Parietal lobe (tissue), 2 donors: ENCODE measurements at places on chromosomes 2 and 18. TPM values are rescaled to one million over a fixed set of nuclear protein-coding genes. Genes with fewer than 3 reads are reported as not detected.

The GKN1 gene
- total RNA-seq = not detected

The RESP18 gene
- total RNA-seq = not detected

The SP9 gene
- total RNA-seq = 20.0 TPM

The KCNE4 gene
- 0.94 TPM for total RNA-seq

The CLHC1 gene
- total RNA-seq = 56.7 TPM

The DNAJC27 gene
- total RNA-seq = 18.5 TPM

The OTOF gene
- total RNA-seq = 0.31 TPM

The GPR75 gene
- 27.2 TPM for total RNA-seq

The GATA6 gene
- total RNA-seq = not detected
